ENCODE measurements at places on chromosomes 11 and 22.

DNA sequence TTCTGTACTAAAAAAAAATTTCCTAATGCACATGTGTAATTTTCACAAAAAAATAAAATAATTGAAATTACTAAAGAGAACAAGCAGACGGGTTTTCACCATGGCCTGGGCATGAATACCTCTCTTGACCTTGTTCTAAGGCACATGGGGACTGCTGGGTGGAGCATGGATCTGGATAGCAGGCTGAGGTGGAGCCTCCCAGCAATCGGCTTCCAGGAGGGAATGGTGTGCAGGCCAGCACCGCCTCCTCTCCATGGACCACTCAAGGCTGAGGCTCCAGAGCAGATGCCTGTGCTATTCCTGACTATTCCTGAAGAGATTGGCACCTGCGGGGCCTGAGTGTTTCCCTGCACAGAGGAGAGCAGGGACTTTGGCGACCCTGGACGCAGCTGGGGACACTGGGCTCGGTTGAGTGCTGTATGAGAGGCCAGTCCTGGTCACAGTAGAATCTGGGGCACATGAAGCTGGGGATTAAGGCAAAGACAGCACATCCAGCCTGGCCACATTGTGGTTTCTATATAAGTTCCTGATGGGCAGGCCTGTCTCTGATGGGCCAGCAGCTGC lies 963.6 kb downstream of the BRD1 start:
- DNase-seq, result no peak

- no peak for DNase-seq
Measured at GRCh38 chr11:128550261-128550821, 37.0 kb downstream of the ETS1 start.

- DNase-seq, result no peak
Measured at GRCh38 chr11:130369141-130369691, 54.5 kb upstream of the ZBTB44 start.

DNA sequence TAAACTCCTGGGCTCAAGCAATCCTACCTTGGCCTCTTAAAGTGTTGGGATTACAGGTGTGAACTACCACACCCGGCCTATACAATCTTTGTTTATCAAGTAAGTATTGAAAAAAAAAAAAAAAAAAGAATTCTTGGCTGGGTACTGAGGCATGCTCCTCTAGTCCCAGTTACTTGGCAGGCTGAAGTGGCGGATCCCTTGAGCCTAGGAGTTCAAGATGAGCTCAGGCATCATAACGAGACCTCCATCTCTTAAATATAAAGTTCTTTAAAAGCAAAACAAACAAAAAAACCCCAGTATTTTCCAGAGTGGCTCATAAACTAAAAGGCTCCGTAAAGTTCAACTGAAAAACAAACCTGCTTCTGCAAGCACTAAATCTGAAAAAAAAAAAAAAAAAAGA lies 50.3 kb upstream of the GAB2 start:
- no peak for DNase-seq

DNA sequence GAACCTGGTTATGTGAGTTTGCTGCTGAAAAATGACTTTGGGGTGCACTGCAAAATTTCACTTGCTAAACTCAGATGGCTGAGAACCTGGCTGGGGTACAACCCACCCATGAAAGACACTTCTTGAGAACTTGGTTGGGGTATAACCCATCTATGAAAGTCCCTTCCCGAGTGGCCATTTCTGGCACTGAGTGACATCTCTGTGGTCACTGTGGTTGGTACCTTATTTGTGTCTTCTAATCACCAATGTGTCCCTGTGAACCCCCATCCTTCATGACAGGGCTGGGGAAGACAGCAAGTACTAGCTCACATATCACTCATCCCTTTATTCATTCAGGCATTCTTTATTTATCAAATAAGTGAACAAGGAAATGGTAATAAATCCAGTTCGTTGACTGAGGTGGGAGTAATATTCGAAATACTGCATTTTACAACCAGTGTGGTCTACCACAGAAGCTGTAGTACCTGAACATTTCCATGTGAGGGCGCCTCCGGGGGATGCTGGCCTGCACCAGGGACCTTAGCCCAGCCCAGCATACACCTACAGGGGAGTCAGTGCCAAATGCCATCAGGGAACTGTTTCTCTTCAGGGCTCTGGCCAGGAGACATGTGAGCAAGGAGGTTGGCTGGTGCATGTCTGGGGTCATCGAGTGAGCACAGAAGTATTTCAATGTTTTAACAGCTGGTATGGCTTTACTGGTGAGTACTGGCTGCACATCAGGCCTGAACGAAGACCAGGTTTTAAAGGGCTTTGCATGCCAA lies 122.1 kb downstream of the CSNK2A3 start:
- no peak for DNase-seq

- DNase-seq, result no peak
Measured at GRCh38 chr11:121587182-121587581, 134.4 kb upstream of the SORL1-AS1 start.

GRCh38 chr11:87301785-87302540 lies 264.2 kb downstream of the TMEM135 start:
- no peak for DNase-seq

GRCh38 chr22:40666151-40666848 lies 13.0 kb upstream of the MCHR1 start:
- DNase-seq, result no peak

- no peak for DNase-seq
Measured at GRCh38 chr11:95378111-95378510, 147.1 kb upstream of the SESN3 start.

All from stimulated activated CD8-positive, alpha-beta memory T cell treated with anti-CD3 and anti-CD28 coated beads, Interleukin-4, amount 100 ng/mL, for 1 hour (primary cell).